NCI-H748 treated with DMSO at 0.1 percent for 48 hours (cell line): ENCODE measurements at places on chromosomes 11 and 22.

DNA sequence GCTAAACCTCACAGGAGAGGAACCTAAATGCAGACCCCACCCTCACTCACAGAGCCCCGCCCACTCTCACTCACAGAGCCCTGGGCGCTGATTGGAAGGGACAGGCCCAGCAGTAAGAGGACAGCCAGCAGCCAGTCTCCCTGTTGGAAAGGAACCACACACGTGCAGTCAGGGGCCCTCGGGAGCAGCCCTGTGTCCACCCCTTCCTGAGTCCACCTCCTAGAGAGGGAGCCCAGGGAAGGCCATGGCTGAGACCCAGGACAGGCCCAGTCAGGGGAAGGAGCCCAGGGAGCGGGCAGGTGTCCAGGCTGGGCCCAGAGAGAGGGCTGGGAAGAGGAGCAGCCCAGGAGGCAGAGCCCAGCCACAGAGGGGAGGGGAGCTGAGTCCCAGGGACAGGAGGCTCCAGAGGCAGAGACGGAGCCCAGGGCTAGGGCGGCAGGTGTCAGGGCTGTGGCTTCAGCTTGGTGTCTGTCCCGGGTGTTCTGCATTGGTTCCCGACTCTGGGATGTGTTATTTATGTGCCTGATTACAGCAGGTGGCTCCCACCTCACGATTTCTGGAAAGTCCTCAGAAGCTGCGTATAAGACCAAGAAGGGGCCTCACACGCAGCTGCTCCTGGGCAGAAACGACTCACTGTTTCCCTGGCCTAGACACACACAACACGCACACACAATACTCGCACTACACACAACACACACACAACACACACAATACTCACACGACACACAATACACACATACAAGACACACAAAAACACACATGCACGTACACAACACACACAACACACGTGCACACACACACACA is 9.0 kb upstream of the APOBEC3H start:
- DNase-seq, result no peak

DNA sequence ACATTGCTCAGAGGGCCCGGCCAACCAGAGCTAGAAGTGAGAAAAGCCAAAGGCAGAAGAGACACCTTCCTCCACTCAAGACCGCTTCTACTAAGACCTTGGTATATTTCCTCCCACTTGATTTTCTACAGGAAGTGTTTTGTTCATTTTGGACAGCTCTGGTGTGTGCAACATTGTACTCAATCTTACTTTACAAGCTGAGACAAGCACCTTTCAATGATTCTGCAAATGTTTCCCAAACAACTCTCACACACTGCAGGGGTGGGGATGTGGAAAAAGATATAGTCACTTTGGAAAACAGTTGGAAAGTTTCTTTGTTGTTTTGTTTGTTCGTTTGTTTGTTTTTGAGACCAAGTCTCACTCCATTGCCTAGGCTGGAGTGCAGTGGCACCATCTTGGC is 15.7 kb downstream of the MYO18B start:
- no peak for DNase-seq

DNA sequence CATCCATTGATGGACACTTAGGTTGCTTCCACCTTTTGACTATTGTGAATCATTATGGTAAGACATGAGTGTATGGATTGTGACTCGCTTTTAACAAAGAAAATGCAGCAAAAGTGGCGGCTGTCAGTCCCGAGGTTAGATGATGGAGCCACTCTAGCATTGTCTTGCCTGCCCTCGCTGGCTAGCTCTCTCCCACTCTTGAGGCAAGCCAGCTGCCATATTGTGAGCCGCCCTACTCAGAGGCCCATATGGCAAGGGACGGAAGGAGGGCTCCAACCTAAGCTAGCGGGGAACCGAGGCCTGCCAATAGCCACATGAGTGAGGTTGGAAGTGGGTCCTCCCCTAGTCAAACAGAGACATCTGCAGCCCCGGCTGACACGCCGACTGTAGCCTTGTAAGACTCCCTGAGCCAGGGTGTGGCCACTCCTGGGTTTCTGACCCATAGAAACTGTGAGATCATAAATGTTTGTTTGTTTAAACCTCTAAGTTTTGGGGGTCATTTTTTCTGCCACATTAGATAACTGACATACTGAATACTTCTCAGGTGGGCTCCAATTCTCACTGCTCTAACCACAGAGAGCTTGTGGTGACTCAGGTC is 160.2 kb downstream of the LDLRAD3 start:
- no peak for DNase-seq

GRCh38 chr11:32931606-32932005 is 39.0 kb downstream of the QSER1 start:
- DNase-seq, result no peak

- no peak for DNase-seq
These were observed 45.6 kb downstream of the DENND5A start for GRCh38 chr11:9219572-9219971.

GRCh38 chr11:105862736-105863367 is 159.2 kb downstream of the MSANTD4 start:
- peak; percentile 45 for DNase-seq

- no peak for DNase-seq
These were observed 2.9 kb downstream of the BCR start for GRCh38 chr22:23183061-23183698.

DNA sequence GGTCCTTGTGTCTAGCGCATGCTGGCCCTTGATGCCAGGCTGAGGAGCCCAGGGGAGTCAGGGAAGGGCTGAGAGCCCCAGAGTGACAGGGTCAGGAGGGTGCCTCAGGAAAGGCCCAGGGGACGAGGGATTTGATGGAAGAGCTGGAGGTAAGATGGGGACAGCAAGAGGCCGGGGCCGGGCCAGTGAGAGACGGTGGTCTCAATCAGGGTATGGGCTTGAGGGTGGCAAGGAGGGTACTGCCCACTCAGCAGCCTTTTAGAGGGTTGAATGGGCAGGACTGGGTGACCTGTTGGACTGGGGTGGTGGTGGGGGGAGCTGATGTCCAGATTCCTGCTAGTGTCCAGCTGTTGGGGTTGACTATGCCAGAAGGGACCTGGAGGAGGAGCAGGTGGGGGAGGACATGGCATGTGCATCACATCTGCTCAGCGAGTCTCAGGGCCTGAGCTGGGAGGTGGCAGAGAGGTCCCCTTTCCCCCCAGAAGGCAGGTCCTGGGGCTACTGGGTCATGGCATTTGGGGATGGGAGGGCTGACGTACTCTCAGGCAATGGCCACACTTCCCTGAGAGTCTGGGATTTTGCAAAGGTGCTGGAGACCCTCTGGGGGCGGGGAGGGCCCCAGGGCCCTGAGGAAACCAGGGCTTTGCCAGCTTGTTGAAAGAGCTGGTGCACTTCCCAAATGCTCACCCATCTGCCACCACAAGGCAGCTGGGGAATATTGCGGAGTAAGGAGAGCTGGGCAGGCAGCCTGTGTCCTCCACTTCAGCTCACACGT is 18.4 kb downstream of the MYO7A start:
- no peak for DNase-seq

GRCh38 chr11:117839380-117839881 is 14.9 kb upstream of the FXYD2 start:
- no peak for DNase-seq

DNA sequence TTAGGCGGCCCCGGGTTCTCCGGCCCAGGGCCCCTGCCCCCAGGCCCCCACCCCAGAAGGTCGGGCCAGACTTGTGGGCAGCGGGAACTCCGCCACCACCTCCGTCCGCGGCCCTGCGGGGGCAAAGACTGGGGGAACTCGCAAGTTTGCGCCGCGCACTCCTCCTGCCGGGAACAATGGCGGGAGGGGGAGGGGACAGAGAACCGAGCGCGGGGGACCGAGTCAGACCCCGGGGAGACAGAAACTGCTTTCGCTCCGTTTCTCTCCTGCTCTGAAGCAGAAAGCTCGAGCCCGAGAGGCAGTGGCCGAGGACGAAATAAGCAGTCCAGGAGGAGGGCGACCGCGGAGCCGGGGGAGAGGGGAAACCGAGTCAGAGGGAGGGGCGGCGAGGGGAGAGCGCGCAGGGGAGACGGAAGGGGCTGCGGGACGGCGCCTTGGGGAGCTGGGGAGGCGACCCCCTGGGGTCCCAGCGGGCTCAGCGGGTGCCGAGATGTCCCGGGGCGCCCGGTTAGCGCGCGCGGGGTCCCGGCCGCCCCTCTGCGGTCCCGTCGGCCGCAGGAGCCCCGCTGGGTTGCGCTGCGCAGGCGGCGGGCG is 555 bp downstream of the TP53I11 start:
- DNase-seq, result peak; percentile 16

- DNase-seq, result no peak
These were observed 35.9 kb downstream of the MUC6 start for GRCh38 chr11:1000357-1001278.

DNA sequence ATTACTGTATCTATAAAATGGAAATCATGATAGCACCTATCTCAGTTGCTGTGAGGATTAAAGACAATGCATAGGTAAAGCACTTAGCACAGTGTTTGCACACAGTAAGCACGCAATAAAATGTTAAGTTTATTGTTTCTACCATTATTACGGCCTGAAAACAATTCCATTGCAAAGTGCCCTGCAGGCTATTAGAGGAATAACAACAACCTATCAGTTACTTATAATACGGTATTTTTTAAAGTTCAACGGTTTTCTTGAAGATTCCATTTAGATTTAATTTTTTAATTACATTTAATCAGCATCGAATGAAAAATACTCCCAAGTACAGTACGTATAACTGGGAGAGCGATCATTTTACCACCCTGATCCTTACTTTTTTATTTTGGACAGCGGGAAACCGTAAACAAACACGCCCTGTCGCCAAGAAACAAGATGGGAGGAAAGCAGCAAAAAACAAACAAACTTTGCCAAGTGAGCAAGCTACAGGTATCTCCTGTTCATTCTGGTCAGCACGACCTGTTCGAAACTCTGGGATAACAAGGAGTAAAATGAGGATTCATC is 893 bp downstream of the SLC36A4 start:
- DNase-seq, result peak; percentile 74

DNA sequence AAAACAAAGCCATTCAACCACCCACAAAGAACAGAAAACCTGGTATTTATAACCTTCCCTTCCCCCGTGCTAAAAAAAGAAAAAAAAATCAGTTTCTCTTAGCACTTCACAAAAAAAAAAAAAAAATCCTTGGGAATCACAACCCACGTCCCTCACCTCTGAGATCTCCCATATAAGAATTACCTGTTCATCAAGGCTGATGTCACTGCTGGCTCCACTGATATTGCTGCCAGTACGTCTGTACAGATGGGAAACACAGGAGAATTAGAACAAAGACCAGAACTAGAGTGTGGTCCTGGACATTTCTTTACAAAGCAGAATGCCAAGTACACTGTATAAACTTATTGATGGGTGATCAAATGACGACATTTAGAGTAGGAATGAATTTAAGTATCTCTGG is 14.9 kb downstream of the OSBP start:
- DNase-seq, result no peak

- DNase-seq, result no peak
These were observed 11.5 kb downstream of the PTDSS2 start for GRCh38 chr11:461626-462025.

GRCh38 chr11:128790196-128790595 is 76.9 kb downstream of the KCNJ1 start:
- DNase-seq, result no peak

DNA sequence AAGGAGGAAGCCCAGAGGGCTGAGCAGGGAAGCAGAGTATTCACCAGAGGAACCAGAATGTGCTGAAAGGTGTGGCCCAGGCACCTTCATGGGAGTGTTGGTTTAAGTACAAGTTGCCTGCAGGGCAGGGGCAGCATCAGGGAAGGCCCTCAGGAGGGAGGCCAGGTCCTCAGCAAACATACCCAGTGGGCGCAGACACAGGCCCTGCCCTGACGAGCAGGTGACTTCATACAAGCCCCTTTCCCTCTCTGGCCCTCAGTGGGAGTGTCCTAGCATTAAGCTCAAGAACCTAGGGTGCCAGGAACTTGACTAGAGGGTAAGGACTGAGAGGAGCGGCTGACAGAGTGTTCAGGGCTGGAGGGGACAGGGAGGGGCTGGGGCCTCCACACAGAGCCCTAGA is 7.5 kb upstream of the CASTOR1 start:
- DNase-seq, result no peak

- DNase-seq, result no peak
These were observed 91.3 kb downstream of the ZC3H12C start for GRCh38 chr11:110184456-110184855.

- peak; percentile 91 for DNase-seq
These were observed at the start of gene EIF3M for GRCh38 chr11:32583459-32584271. Gene EIF3M, plus strand, starts transcription at chr11:32583831. Its CDS starts 57 bp downstream, at chr11:32583888.

DNA sequence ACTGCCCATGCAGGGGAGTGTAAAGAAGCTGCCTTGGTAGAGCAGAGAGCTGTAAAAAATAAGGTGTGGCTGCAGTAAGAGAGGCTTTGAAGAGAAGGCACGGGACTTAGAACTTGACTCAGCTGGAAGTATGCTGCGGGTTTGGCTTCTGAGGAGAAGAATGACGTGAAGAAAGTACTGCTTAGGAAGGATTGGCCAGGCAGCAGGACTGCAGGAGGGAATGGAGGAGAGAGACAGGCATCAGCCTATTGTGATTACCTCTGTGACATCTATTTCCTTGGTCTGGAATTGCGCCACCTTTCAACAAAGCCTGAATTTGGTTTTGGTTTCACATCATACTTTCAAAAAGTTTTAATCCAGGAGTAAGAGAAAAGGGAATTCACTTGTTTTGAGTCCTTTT is 22.5 kb downstream of the PRRG4 start:
- no peak for DNase-seq

DNA sequence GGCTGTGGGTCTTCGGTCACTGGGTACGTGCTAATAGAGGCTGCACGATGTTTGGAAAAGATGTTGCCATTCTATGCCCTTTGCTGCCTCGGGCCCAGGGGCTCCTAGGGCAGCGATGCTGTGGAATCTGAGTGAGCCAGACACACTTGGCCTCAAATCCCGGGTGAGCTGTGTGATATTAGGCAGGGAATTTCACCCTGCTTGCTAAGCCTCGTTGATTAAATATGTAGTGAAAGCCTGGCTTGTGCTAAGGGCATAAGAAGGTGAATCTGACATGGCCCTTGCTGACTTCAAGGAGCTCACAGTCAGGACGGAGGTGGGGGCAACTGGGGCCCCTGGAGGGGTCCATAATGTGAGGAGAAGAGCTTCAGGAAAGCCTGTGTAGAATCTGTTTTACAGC is 5.4 kb upstream of the HMOX1 start:
- no peak for DNase-seq

DNA sequence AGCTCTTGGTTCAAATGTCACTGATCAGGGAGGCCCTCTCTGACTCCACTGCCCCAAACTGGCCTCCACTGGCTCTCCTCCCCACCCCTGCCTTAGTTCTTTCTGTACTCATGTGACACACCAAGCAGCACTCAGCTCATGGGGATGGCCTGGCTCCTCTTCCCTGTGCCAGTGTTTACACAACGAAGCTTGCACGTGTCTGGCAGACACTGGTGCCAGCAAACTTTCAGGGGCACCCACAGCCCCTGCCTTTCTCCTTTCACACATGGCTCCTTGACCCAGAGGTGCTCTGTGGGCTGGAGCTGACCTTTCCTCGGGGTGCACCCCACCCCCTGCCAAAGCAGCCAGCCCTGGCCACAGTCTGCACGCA is 37.6 kb upstream of the PARVG start:
- no peak for DNase-seq
